Right renal pelvis (tissue), 4 donors: ENCODE measurements at places on chromosomes 12 and 14. TPM values are rescaled to one million over a fixed set of nuclear protein-coding genes. Genes with fewer than 3 reads are reported as not detected.

The CARMIL3 gene
- polyA plus RNA-seq, result 2.3 TPM

The SLC2A13 gene
- polyA plus RNA-seq, result 16.3 TPM

The C12orf54 gene
- polyA plus RNA-seq, result 0.49 TPM

The GYS2 gene
- polyA plus RNA-seq, result not detected

The RASSF9 gene
- 18.6 TPM for polyA plus RNA-seq

DNA sequence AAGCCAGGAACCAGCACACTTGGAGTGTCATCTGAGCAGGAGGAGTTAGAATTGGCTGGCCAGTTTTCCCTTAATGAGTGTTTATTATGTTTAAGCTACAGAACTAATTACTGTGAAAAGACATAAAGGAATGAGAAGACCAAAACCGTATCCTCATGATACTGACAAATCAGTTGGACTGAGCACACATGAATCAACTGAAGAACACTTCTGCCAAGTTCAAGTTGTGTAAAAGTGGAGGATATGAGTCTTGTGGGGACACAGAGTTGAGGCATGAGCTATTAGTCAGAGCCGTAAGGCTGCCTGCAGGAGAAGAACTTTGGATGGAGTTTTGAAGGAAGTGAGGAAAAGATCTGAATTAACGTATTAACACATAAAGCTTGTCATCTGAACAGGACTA, 43.1 kb downstream of the HMGA2 start:
- no peak for DNase-seq

- DNase-seq, result no peak
These were observed 51.0 kb downstream of the TMEM121 start for GRCh38 chr14:105577314-105577861.

- no peak for DNase-seq
These were observed 184.4 kb upstream of the HIF1A start for GRCh38 chr14:61510736-61511557.

- DNase-seq, result no peak
These were observed 10.3 kb downstream of the CTSG start for GRCh38 chr14:24565766-24566165.

- no peak for DNase-seq
These were observed 4.7 kb upstream of the EPYC start for GRCh38 chr12:91009319-91009950.

- no peak for DNase-seq
These were observed 108.9 kb downstream of the PTCSC3 start for GRCh38 chr14:36067428-36068187.

- no peak for DNase-seq
These were observed 6.5 kb downstream of the NFE2 start for GRCh38 chr12:54294152-54294952.

- DNase-seq, result no peak
These were observed 519 bp downstream of the MORN3 start for GRCh38 chr12:121668750-121669520.

- no peak for DNase-seq
These were observed at the start of gene DDN for GRCh38 chr12:48999371-49000131. TSS of gene DDN (minus strand) at chr12:48999375. CDS start at chr12:48999287, 88 bp downstream.
